ENCODE measurements at places on chromosomes 16 and 17.

GRCh38 chr17:48540213-48540612 lies 4.7 kb downstream of the HOXB2 start:
- no peak for DNase-seq

GRCh38 chr17:70791748-70792443 lies 622.6 kb downstream of the KCNJ2 start:
- no peak for DNase-seq

GRCh38 chr17:19003543-19004420 lies 782 bp downstream of the FAM83G start:
- DNase-seq, result no peak

DNA sequence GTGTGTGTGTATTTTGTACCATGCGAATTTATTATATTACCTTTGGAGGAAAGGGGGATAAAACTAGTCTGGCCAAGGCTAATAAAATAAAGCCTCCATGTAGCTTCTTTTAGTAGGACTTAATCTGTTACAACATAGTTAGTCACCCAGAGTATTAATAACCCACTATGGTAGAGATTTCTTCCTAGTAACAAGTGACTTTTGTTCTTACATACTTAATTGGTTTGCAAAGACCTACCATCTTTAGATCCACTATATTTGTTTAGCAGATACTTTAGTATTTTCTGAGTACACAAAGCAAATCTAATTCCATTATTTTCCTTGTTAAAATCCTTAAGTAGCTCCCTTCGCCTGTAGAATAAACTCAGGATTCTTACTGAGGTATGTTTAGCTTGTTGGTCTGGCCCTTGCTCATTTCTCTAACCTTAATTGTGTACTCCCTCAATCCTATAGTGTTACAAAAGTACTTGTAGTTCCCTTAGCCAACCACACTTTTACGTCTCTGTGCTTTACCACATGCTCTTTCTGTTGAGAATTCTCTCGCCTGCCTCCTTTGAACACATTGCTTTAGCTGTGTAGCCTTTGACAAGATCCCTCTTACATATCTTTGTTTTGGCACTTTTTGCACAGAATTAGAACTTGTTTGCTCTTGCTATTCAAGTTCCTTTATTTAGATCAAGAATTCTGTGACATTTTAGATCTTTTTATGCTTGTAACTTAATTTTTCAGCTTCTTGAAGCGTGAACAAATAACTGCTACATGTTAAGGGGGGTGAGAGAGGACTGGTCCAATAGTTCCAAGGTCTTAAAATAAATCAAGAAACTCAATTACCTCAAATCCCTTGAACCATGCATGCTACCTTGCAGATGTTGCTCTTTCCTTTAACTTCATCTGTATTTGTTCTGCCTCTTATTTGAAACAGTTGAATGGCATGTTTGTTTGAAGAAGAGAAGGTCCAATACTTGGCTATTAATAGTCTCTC lies 23.8 kb downstream of the CLTC start:
- no peak for DNase-seq

- DNase-seq, result no peak
These were observed 1.6 kb downstream of the MYO1C start for GRCh38 chr17:1490643-1491442.

DNA sequence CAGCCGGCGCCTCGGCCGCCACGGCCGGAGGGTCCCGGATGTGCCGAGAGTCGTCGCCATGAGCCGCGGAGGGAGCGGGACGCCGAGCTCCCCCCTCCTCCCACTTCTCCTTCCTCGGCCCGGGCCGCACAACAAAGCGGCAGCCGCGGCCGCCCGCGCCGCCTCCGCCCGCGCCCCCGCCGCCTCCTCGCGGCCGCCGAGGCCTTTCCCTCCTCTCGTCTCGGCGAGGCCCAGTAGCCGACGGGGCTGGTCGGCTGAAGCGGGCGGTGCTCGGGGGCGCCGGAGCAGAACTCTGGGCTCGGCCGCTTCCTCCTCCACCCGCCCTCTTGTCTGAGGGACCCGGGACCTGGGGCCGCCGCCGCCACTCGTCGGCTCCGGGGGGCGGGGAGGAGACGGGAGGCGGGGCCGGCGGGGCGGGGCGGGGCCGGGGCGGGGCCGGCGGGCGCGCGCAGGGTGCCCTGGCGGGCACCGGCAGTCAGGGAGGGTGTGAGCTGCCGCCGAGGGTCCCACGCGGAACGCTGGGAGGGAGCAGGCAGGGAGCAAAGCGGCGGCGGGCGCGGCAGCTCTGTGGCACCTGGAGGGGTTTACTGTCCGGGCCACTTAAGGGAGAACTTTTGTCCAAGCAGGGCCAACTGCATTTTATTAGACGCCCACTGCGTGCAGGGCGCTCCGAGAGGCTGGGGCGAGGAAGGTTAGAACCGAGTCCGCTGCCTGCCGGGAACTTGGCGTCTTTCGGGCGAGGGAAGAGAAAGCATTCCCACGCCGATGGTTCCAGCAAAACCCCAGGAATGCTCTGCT lies at the start of gene SMURF2:
TSS of gene SMURF2 (minus strand) at position 332 of the 798 bp plus-strand sequence. CDS start 427 bp downstream, outside the sequence.
- no peak for DNase-seq

DNA sequence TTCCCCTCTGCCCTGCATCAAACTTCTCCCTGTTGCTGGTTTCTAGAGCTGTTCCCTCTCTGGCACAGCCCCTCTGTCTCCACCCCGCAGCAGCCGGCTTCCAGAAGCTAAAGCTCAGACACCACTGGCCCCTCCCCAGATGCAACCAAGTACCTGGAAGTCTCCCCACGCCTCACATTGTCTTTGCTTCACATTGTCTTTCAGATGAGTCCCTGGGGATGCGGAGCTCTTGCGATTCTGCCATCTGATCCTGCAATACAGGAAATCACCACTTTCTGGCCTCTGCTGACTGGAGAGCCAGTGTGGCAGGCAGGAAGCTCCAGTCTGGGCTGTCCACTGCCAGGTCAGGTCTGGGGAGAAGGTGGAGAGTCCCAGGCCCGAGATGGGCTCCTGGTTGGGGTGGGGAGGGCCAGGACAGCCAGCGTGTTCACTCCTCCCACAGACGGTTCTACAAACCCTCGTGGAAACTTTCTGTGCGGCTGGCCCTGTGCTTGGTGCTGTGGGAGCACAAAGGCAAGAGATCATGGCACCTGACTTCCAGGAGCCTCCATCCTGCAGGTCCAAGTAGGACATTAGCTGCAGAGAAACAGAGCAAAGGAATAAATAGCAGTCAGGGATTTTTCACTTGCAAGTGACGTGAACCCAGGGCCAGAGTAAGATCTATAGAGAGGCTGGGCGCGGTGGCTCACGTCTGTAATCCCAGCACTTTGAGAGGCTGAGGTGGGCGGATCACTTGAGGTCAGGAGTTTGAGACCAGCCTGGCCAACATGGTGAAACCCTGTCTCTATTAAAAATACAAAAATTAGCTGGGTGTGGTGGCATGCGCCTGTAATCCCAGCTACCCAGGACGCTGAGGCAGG lies 47.9 kb upstream of the MAP3K14 start:
- DNase-seq, result no peak

DNA sequence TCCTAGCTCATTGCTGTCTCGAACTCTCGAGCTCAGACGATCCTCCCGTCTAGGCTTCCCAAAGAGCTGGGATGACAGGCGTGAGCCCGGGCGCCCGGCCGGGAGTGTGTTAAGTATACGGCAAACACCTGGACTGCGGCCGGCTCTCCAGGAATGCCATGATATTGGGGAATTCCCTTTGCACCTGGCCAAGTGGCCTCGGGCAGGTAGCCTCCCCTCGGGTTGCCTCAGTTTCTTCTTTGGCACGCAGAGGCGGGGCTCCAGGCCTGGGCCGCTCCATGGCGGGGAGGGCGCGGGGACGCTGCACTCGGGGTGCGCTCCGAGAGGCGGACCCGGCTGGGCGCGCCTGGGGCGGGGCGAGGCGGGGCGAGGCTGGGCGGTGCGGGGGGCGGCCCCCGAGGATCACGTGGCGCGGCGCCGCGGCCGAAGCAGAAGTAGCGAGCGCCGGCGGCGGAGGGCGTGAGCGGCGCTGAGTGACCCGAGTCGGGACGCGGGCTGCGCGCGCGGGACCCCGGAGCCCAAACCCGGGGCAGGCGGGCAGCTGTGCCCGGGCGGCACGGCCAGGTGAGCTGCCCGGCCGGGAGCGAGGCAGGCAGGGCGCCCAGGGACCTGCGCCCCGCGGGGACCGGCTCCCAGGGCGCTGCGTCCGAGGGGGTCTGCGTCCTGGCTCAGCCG lies at the start of gene PLCG2:
TSS of gene PLCG2 (plus strand) at position 431 of the 675 bp plus-strand sequence. CDS start 6,699 bp downstream, outside the sequence.
- DNase-seq, result no peak

GRCh38 chr17:16886655-16887322 lies 85.1 kb downstream of the TNFRSF13B start:
- DNase-seq, result no peak

DNA sequence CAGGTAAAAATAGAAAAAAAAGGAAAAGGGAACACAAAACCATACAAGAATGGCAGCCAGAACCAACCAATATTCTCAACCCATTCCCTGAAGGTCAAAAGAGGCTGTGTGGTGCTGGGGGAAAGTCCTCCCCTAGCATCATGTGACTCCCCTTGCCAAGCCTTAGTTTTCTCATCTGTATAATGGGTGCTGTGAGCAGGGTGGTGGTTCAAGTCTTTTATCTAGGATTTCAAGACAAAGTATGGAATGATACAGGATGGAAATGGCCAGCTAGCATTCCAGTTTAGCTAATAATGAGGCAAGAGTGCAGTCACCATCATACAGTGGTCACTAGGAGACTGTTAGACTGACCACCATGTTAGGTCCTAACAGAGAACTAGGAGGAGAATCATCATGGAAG lies 20.7 kb downstream of the PSMB3 start:
- DNase-seq, result no peak

DNA sequence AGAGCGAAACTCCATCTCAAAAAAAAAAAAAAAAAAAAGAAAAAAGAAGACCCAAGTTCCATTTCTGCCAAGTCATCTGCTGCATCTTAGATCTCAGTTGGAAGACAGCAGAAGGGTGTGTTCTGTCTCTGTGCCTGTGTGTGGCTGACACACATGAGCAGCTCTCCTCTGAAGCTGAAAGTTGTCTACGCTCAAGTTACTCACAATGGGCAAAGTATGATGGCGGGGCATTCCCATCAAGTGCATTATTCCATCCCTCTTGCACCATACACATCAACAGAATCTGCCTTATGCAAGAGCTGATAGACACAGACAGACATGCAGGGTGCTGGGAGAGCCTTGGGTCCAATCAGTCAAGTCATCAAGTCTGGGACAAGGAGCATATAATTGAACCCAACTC lies 402.2 kb downstream of the XYLT1 start:
- DNase-seq, result no peak

DNA sequence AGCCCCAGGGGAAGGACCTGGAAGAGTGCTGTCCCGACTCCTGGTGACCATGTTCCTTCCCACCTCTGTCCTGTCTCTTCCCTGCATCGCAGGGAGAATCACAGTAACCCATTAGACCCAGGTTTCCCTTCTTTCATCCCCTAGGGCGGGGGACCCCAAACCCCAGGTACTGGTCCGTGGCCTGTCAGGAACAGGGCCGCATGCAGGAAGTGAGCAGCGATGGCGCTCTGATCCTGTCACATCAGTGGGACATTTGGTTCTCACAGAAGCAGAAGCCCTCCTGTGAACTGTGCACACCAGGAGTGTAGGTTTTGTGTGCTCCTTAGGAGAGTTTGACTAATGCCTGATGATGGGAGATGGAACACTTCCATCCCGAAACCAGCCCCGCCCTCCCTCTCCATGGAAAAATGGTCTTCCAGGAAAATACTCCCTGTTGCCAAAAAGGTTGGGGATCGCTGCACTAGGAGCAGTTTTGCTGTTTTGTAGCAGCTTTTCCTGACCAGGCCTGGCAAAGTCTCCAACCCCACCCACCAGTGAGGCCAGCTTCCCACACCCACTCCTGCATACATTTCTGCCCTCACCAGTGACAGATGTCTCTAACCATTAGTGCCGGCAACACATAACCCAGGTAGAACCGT lies 10.5 kb downstream of the MNT start:
- no peak for DNase-seq

DNA sequence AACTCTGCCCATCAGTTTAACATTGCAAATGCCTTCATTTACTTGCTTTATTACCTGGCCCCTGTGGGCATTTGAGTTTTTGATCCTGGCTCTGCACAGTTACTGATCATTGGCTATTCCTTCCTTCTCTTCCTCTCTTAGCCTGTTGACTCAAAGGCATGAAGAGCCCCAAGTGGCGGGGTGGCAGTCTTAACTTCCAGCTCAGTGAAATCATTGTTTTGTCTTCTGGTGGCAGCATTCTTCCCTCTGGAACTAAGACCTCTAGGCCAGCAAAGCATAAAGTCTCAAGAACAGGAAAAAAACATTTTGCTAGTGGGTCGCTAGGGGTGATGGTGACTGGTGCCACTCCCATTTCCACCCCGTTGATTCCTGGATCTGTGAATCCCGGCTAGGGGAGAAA lies 52.3 kb upstream of the MRTFB start:
- DNase-seq, result no peak

GRCh38 chr16:28188085-28188916 lies 23.5 kb downstream of the XPO6 start:
- DNase-seq, result no peak

DNA sequence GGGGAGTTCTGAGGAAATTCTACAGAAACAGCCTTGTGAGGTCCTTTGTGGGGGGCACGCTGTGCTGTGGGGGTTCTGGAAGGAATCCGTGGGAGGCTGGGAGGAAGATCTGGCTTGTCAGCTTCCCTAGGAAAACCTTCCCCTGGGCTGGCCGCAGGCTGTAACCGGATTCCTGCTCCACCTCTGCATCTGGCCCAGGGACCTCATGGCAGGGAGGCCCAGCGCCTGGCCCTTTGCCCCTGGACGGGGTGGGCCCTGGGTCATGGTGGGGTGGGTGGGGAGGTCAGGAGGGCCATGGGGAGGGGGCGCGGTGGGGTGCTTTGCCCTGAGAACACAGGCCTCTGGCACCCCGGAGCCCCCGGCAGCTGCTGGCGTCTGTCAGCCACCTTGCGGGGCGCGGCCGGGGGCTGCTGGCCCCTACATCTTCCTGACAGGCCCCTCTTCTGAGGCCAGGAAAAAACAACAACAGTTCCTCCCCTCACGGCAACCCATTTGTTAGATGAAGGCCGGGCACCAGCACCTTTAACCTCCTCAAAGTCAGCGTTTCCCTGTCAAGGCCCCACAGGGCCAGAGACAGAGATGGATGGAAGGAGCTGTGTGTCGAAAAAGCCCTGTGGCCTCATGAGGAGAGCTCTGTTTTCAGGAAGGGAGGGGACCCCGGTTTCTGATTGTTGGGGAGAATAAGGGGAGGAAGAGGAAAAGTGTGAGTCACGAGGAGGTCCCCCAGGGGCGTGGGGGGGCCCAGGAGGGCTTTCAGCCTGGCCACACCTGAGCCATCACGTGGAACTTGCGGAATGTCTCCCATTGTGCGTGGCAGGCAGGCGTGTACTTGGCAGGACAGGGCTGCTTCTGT lies 3.6 kb upstream of the MEOX1 start:
- DNase-seq, result no peak

GRCh38 chr16:86322806-86323205 lies 187.5 kb upstream of the FOXF1 start:
- DNase-seq, result no peak

DNA sequence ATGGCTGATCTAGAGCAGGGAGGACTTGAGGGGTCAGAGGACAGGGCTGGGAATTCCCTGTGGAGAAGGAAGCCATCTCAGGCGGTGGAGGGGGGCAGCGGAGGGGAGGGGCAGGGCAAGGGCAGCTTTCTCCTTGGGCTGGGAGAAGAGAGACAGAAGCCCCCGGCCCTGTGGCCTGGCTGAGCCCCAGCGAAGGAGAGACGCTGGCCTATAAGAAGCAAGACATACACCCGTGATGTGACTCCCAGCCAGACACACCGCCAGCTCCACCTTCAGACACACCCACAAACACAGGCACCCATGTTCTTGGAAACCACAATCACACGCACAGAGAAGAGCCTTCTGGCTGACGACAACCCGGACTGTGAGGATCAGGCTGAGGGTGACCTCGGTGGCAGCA lies 10.0 kb downstream of the TRPV3 start:
- no peak for DNase-seq

Data from GM04503 (cell line).